ENCODE measurements at places on chromosomes 16 and 17.
A peak's percentile ranks its signal among the peaks of the same experiment; 100 is the strongest.

GRCh38 chr16:8572919-8573724 is 17.2 kb downstream of the TMEM114 start:
- DNase-seq = peak; percentile 56

DNA sequence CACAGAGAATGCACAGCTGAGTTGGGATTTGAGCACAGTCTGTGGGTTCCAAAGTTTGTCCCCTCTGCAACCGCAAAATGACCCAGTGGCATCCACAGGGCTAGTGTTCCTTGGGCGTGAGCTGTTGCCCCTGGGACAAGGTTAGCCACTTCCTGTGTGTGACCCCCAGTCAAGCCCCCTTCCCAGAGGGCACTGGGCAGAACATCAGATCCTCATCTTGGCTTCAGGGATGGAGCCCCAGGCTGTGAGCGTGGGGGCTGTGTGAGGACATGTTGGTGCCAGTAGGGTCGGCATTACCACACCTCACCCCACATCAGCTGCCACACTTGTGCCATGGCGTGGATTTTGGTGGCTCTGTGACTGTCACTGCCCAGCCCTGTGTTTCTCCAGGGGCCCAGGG is 55.3 kb downstream of the USP22 start:
- DNase-seq = no peak

GRCh38 chr17:42774066-42774745 is 957 bp downstream of the VPS25 start:
- DNase-seq = no peak

GRCh38 chr17:64226132-64226531 is 36.9 kb downstream of the TEX2 start:
- DNase-seq = no peak

GRCh38 chr17:40612599-40613244 is 34.9 kb downstream of the SMARCE1 start:
- DNase-seq = no peak

DNA sequence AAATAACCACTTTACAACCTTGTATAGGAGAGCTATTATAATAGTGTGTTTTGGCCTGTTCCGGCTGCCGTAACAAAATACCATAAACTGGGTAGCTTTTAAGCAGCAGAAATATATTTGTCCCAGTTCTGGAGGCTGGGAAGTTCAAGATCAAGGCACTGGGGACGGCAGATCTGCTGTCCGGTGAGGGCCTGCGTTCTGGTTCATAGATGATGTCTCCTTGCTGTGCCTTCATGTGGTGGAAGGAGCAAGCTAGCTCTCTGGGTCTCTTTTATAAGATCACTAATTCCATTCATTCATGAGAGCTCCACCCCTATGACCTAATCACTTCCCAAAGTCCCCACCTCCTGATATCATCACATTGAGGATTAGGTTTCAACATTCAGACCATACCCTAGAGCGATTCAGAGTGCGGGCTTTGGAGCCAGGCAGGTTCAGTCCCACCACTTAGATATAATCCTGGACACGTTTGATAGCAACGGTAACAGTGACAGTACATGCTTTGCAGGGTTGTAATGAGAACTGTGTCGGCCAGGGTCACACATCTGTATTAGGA is 76.2 kb upstream of the ZFHX3 start:
- no peak for DNase-seq

DNA sequence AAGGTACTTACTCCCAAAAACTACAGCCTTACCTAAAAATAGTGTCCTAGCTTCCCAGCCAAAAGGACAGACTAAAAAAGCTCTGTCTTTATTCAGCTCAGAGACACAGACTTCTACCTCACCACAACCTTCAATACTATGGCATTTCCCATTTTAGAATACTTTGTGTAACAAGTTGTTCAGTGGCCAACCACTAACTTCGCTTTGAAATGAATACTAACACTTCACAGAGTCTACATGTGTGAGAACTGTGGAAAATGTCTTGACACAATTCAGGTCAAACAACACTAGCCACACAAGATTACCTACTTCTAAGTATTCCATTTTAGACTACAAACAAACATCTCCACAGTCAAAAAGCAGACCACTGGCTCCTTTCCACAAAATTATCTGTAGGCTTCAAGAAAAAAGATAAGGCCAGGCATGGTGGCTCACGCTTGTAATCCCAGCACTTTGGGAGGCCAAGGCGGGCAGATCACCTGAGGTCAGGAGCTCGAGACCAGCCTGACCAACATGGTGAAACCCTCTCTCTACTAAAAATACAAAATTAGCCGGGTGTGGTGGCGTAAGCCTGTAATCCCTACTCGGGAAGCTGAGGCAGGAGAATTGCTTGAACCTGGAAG is 3.2 kb downstream of the HELZ start:
- DNase-seq = no peak

- no peak for DNase-seq
Measured at GRCh38 chr16:30457256-30457655, 11.6 kb upstream of the SEPHS2 start.

GRCh38 chr17:50451943-50452629 is 16.6 kb downstream of the CHAD start:
- peak; percentile 40 for DNase-seq

DNA sequence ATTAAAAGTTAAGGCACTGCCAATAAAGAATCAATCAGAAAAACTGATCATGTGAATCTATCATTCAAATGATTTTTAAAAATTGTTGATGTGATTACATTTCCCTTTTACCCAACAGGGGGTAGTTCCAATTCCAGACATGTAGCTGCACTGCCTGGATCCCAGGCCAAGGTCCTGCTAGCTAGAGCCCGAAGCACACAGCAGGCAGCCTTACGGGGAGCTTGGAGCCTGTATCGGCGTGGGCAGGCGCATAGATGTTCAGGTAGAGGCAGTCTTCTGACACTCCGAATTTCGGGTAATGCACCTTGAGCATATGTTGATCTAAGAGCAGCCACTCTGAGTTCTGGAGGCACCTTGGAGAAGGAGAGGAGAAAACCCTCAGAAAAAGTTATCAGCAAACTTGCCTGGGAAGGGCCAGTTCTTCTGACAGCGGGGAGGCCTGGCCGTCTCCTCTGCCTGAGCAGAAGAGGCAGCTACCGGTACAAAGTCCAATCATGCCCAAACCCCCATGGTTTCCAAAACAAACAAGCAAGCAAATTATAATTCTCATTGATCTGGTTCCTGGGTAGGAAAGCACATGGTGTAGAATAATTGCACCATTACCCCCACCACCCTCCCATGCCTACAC is 3.6 kb downstream of the CES5A start:
- DNase-seq = no peak

DNA sequence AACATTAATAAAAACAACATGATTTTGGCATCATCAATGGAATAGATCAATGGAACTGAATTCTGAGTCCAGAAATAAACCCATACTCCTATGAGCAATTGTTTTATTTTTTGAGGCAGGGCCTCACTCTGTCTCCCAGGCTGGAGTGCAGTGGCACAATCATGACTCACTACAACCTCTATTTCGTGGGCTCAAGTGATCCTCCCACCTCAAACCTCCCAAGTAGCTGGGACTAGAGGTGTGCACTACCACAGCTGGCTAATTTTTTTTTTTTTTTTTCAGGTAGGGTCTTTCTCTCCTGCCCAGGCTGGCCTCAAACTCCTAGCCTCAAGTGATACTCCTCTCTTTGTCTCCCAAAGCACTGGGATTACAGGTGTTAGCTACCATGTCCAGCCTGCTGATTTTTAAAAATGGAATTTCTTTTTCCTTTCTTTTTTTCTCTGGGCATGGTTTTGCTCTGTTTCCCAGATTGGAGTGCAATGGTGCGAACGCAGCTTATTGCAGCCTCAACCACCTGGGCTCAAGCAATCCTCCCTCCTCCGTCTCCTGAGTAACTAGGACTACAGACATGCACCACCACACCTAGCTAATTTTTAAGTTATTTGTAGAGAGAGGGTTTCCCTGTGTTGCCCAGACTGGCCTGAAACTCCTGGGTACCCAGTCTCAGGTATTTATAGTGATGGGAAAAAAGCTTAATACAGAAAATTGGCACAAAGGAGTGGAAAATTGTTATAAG is 7.3 kb upstream of the PRDM7 start:
- DNase-seq = peak; percentile 54

- DNase-seq = no peak
Measured at GRCh38 chr16:85915125-85915845, 16.3 kb downstream of the IRF8 start.

DNA sequence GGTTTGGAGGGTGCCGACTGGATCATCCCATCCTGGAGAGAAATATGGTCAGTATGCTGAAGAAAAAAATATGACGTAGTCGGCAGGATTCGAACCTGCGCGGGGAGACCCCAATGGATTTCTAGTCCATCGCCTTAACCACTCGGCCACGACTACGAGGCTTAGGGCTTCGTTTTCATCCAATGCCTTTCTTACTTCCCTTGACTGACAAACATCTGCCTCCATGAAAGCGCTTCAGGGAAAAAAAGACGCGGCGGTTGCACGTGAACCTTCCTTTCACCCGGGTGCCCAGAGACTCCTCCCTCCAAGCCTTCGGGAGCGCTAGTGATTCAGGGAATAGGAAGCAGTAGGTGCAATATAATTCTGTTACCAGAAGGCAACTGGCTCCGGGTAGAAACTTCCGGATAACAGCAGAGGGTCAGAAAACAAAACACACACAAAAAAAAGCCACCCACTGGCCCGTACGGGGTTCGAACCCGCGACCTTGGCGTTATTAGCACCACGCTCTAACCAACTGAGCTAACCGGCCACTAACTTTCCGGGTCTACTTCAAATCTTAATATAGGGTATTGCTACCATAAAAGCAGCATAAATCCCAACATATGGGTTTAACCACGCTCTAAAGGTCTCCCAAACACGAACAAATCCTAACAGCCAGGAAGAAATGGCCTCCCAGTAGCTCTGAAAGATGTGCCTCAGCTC is 16.3 kb upstream of the AURKB start:
- peak; percentile 49 for DNase-seq

DNA sequence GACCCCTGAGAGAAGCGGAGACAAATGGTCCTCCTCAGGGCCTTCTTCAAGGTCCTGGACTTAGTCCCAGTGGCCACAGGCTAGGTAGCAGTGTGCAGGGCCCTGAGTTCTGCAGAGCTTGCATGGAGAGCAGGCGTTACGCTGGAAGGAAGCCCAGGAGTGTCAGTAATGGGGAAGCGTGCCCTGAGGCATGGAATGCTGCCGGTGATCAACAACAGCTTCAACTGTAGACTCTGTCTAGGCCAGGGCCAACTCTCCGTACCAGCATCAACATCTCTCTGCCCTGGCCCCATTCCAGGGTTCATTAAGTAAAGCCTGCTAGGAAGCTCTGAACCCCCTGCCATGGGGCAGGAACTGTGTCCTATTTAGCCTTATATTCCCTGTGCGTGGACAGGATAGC is 568 bp upstream of the TNK1 start:
- no peak for DNase-seq

GRCh38 chr16:85364323-85365040 is 248.6 kb upstream of the GSE1 start:
- no peak for DNase-seq

GRCh38 chr17:48624544-48625494 is 1.3 kb downstream of the HOXB9 start:
- peak; percentile 56 for DNase-seq

GRCh38 chr16:51055434-51055833 is 95.6 kb downstream of the SALL1 start:
- DNase-seq = peak; percentile 63

DNA sequence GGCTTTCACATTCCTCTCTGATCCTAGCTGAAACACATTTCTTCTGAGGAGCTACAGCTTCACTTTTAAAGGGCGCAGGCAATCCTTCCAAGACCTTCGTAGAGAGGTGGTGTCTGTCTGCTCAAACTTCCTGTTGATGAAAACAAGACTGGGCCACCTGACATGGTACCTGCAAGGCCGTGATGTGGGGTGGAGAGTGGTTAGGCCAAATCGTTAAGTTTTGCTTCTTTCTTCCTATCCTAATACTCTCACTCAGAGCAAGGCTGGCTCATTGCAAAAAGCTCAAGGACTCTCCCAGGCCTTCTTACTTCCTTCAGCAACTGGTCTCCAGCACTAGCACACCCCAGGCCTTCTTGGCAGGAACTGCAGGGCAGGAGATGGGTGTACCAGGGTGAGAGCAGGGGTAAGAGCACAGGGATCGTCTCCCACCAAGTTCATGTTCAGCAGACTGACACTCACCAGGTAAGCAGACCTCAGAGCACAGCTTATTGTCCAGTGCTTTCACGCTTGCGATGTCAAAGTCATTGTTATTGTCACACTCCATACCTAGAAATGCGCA is 10.9 kb upstream of the FOXJ1 start:
- no peak for DNase-seq

DNA sequence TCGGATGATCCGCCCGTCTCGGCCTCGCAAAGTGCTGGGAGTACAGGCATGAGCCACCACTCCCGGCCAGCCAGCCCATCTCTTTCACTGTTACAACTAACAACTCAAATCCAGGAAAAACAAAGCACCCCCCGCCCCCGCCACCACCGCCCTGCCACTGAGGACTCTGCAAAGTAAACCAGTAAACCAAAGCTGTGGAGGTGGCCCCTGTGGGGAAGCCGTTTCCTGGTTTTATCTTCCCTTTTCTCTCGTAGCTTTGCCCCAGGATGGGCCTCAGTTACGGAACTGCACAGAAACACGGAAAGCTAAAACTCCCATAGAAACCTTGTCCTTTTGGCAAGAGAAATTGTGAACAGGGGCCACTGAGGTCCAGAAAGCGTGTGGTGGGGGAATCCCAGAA is 17.5 kb downstream of the CHMP6 start:
- DNase-seq = peak; percentile 88

DNA sequence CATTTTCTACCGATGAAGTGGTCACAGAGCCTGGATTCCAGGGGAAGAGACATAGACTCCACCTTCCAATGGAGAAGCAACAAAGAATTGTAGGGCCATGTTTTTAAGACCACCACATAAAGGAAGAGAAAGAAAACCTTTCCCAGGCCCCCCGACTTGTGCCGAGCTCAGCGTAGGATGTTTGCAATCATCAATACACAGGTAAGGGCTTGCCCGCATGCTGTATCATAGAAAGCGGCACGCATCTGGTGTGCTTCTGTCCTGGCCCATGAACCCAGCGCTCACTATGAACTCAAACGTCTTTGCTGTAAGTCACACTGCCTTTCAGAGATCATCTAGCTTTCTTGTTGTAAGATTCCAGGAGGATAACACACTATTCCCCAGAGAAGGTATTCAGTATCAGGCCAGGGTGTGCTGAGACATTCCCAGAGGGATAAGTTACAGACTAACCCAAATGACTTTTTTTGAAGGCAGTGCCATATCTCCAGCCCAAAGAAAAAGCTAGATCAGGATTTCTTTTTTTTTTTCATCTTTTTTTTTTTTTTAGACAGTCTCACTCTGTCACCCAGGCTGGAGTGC is 79.5 kb upstream of the RPL38 start:
- no peak for DNase-seq

GRCh38 chr16:15754821-15755534 is 101.8 kb downstream of the MYH11 start:
- no peak for DNase-seq

DNA sequence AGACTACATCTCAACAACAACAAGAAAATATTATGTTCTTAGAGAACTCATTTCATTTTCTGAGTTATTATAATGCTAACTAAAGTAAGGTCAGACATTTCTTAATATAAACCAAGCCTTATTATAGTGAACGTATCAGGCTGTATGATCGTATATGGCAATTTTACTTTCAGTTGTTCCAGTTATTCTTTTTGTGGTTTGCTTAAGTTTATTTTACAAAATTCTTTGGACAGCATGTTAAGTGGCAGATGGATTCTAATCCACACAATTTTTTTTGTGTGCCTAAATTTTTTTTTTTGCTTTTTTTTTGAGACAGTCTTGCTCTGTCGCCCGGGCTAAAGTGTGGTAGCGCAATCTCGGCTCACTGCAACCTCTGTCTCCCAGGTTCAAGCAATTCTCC is 59.0 kb downstream of the VMP1 start:
- DNase-seq = no peak

Data from NB4 (cell line).